ENCODE measurements at places on chromosomes 6 and 20.

GRCh38 chr6:69817358-69817757 lies 20.5 kb upstream of the LMBRD1 start:
- H3K27me3 ChIP-seq = no peaks in the 10 kb centered on the region
- no peak for DNase-seq
- H3K36me3 ChIP-seq = no peaks in the 10 kb centered on the region
- no peak overlapping the region for H3K27ac ChIP-seq
- H3K4me3 ChIP-seq = no peak overlapping the region

- H3K27me3 ChIP-seq = no peaks in the 10 kb centered on the region
- no peak for DNase-seq
- H3K4me1 ChIP-seq = no peaks in the 10 kb centered on the region
- no peak overlapping the region for H3K4me3 ChIP-seq
- no peaks in the 10 kb centered on the region for H3K36me3 ChIP-seq
Observed at GRCh38 chr6:167058261-167058660, 59.1 kb downstream of the CEP43 start.

GRCh38 chr6:9708600-9708999 lies 706.3 kb downstream of the TFAP2A start:
- H3K27ac ChIP-seq = no peak overlapping the region
- no peak for DNase-seq
- H3K36me3 ChIP-seq = no peaks in the 10 kb centered on the region

DNA sequence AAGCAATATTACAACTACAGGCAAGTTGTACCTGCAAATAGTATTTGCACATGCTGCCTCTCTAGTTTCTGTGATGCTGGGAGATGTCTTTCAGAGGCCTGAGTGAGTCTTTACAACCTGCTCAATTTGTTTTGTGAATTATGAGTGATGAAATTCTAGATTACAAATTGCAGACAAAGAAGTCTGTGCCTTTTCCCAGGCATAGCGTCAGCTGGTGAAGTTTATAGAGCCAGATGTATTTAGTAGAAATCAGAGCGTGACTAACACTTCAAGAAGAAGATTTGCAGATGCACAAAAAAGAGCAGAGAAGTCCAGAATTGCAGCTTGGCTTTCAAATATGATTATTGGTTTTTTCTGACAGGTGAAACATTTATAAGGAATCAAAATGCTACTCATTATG lies 289.9 kb downstream of the PLCB1 start:
- no peaks in the 10 kb centered on the region for H3K36me3 ChIP-seq
- no peak for DNase-seq

DNA sequence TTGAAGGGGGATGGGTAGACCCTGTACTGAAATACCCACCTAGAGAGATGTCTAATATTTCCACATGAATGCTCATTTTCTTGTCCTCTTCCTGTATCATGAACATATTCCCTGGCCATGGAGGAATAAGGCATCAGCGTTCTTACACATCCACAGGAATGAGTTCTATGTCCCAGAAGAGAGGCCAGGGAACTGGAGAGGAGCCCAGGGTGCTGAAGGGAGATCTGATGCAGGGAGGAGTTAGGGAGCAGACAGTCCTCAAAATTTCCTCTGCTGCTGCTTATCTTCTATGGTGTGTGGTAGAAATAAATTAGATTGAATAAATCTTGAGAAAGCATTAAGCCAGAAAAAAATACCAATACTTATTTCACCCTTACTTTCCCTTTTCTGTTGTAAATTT lies 295.0 kb downstream of the KCNQ5 start:
- DNase-seq = no peak
- no peaks in the 10 kb centered on the region for H3K4me1 ChIP-seq
- no peaks in the 10 kb centered on the region for H3K27me3 ChIP-seq
- no peaks in the 10 kb centered on the region for H3K36me3 ChIP-seq
- H3K27ac ChIP-seq = no peak overlapping the region

DNA sequence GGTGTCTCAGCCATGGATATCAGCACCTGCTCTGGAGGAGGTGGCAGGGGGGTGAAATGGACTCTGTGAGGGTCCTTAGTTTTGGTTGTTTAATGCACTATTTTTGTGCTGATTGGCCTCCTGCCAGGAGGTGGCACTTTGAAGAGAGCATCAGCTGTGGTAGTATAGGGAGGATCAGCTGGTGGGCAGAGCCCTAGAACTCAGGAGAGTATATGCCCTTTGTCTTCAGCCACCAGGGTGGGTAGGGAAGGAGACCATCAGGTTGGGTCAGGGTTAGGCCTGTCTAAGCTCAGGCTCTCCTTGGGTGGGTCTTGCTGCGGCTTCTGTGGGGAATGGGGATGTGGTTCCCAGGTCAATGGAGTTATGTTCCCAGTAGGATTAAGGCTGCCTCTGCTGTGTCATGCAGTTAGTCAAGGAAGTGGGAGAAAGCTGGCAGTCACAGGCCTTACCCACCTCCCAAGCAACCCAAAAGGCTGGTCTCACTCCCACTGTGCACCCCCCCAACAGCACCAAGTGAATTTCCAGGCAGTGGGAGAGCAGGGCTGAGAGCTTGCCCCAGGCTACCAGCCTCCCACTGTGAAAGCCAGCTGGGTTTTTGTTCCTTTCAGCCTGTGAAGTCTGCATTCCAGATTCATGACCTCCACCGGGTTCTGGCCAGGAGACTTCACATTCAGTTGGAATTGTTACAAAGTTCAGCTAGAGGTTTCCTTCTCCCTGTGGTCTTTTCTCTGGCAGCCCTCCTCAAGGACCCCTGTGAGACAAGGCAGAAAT lies 5.7 kb upstream of the OSTM1 start:
- no peak overlapping the region for H3K4me3 ChIP-seq
- H3K27ac ChIP-seq = no peak overlapping the region
- H3K27me3 ChIP-seq = peaks cover 3% of the 10 kb centered on the region
- DNase-seq = no peak
- peaks cover 3% of the 10 kb centered on the region for H3K4me1 ChIP-seq

GRCh38 chr6:15254070-15254975 lies 8.5 kb downstream of the JARID2 start:
- H3K36me3 ChIP-seq = no peaks in the 10 kb centered on the region
- H3K4me1 ChIP-seq = peaks cover 25% of the 10 kb centered on the region
- H3K27ac ChIP-seq = no peak overlapping the region
- no peak overlapping the region for H3K4me3 ChIP-seq
- H3K27me3 ChIP-seq = no peaks in the 10 kb centered on the region

DNA sequence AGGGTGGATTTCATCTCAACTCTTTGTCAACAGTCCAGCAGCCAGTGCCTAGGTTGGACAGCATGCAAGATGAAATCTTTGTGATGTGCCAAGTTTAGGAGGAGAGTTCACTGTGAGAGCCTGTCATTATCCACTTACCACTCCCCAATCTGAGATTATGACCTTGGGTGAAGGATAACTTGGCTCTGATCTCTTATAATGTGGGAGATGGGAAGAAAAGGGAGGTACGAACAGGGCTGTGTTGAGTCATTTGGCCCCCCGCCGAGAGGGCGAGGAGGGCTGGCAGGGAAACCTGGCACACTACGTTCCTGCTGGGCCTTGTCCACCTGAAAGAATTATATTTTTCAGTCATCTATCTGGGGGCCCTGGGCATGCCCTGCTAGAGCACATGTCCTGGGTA lies 35.8 kb downstream of the LAMA4 start:
- no peak overlapping the region for H3K4me3 ChIP-seq
- DNase-seq = no peak
- peaks cover 23% of the 10 kb centered on the region for H3K4me1 ChIP-seq
- H3K27me3 ChIP-seq = no peaks in the 10 kb centered on the region
- H3K27ac ChIP-seq = no peak overlapping the region

DNA sequence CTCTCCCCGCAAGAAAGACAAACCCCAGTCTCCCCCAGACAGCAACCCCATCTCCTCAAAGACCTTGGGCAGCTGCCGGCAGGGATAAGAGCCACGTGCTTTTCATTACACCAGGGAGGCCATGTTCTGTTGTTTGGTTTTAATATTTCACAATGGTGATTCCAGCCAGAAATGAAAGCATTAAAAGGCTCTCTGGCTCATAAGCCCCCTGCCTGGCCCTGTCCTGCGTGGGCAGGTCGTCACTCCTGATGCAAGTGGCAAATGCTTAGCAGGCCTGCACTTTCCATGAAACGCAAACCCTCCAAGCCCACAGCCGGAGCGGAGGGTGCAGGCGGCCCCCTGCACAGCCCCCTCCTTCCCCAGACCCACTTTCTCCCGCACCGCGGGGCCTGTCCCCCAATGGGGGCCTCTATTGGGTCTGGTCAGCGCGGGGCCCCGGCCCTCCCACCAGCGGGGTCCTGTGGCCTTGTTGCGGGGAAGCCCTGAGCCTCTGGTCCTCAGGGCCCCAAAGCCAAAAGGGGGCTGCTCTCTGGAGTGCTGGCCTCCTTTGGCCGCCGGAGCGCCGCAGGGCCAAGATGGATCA lies 77.2 kb downstream of the TMEM242 start:
- H3K27me3 ChIP-seq = peaks cover 3% of the 10 kb centered on the region
- peak; percentile 69 for DNase-seq

GRCh38 chr20:11266571-11266970 lies 592.8 kb upstream of the JAG1 start:
- no peak overlapping the region for H3K4me3 ChIP-seq
- H3K4me1 ChIP-seq = peaks cover 13% of the 10 kb centered on the region
- H3K27me3 ChIP-seq = no peaks in the 10 kb centered on the region
- DNase-seq = no peak
- no peak overlapping the region for H3K27ac ChIP-seq

DNA sequence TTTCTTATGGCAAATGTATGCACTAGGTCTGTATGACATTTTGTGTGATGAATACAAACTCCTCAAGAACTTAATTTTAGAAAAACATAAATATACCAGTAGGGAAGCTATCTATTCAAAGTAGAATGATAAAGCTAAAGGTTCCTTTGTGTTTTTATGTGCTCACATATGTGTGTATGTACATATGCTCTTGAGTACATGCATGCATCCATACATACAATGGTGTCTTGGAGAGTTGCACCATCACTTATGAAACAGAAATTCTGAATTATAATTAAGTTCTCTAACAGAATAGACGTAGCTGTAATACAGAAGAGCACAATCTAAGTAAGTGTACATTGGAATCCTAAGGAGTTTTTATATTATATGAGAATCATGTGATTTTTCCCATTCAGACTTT lies 2.3 kb downstream of the NKAIN2 start:
- no peak overlapping the region for H3K4me3 ChIP-seq
- DNase-seq = no peak
- no peaks in the 10 kb centered on the region for H3K36me3 ChIP-seq
- no peak overlapping the region for H3K27ac ChIP-seq
